Foreskin fibroblast (primary cell): ENCODE measurements at places on chromosomes 11 and 22.
A peak's percentile ranks its signal among the peaks of the same experiment; 100 is the strongest.

DNA sequence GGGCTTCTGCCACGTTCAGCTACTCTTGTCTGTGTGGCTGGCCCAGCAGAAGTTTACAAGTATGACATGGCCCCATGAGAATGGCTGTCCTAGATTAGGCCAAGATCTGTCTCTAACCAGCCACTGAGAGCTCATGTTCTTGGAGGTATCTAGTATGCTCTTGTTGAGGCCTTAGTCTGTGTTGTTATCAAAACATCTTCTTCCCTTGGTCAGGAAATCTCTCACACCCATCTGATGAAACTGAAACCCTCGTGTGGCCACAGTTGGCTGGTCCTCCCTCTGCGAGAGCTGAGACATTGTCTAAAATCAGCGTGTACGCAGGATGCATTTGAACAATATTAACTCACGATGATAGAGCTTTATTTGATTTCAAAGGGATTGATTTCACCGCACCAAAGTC, 109.0 kb upstream of the NNMT start:
- DNase-seq, result no peak

GRCh38 chr11:131906963-131907362, 536.5 kb downstream of the NTM start:
- no peak for DNase-seq

- no peak for DNase-seq
Observed at GRCh38 chr22:19716041-19716828, 1.9 kb downstream of the SEPTIN5 start.

- no peak for DNase-seq
Observed at GRCh38 chr11:45168366-45169130, 22.1 kb downstream of the PRDM11 start.

DNA sequence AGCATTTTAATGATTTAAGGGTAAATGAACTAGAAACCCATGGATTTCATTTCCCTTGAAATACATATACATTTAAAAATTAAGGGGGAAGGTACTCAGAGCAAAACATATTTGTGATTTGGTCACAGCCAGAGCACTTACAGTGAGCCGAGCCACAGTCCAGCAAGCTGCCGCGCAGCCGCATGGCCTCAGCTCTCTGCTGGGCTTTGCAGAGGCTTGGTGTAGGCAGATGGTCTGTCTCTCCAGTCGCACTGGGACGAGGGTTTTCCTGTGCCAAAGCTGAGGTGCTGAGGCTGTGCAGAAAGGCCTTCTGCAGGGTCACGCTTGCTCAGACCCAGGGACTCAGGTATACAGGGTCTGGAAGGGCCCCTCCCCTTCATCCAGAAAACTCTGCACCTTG, 367.3 kb downstream of the OPCML start:
- DNase-seq, result no peak

DNA sequence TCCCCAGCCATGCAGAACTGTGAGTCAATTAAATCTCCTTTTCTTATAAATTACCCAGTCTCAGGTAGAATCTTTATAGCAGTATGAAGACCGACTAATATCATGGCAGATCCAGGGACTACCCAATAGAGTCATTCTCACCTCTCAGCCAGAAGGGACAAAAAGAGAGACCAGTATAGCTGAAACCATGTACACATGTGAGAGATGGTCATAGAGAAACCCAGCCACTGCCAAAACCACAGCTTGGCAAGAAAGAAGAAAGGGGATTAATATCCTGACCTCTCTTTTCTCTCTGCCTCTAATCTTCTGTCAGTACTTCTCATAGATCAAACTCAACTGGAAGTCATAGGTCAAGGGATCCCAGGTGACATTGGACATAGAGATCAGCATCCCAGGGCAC, 109.8 kb downstream of the CCDC34 start:
- no peak for DNase-seq

GRCh38 chr22:39098026-39098425, 982 bp downstream of the APOBEC3H start:
- DNase-seq, result no peak

GRCh38 chr11:11478687-11479086, 125.6 kb upstream of the CSNK2A3 start:
- no peak for DNase-seq

DNA sequence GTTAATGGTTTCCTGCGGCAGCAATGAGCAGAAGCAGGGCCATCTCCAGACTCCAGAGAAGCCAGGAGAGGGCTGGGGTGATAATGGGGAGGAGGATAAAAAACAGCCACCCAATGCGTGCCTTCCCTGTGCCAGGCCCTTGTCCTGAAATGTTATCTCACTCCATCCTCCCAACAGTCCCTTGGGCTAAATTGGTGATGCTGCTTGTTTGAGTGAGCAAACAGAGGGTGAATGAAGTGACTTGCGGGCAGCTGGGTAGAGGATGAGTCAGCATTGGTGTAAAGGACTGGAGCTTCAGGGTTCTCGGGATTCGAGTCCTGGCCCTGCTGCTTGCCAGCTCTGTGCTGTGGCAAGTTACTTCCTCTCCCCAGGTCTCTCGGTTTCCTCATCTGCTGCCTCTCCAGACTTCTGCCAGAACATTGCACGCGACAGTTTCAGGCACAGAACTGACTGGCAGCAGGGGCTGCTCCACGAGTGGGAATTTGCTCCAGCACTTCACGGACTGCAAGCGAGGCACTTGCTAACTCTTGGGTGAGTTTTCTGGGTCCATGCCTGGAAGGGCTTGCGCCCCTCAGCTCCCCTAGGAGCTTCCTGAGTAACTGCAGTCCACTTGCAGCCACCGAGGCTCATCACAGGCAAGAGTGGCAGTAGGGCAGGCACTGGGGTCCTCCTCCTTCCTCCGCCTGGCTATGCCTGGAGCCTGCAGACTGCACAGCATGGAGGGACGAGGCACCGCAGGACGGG, at the start of gene P2RY6:
Gene P2RY6 (plus strand): TSS at position 403 of the 744 bp plus-strand sequence. CDS start 24,181 bp downstream, outside the sequence.
- peak; percentile 51 for DNase-seq

DNA sequence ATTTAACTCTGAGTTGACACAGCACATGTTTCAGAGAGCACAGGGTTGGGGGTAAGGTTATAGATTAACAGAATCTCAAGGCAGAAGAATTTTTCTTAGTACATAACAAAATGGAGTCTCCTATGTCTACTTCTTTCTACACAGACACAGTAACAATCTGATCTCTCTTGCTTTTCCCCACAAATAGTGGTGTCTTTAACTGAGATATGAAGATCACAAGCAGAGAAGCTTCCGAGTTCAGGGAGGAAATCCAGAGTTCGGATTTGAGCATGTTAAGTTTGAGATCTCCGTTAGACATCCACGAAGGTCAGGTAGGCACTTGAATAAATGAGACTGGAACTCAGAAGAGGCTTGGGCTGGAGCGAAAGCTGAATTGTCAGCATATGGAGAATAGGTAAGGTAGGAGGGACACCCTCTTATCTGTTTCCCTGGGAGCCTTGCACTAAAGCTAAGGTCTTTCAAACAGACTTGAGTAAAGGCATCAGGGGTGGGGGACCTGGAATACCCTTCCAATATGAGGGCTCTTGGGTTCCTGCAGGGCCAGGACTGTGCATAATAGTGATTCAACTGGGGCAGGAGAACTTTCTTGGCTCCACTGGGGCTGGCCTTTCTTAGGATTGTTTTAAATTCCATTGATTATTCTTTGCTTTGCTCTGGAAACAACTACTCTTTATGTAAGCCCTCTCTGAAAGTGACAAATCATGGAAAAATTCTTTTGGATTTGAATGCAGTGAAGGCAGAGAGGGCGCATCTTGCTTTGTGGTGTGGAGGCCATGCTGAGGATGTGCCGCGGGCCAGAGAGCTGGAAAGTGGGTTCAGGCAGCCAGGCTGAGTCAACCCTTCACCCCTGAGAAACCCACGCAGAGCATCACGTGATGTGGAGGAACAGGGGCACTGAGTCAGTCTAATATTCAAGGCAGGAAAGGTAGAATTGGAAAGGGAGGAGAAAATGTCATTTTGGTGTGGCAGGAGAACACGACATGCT, 62.7 kb upstream of the AMPD3 start:
- peak; percentile 39 for DNase-seq

- no peak for DNase-seq
Observed at GRCh38 chr11:117187007-117187406, 8.5 kb downstream of the SIDT2 start.
